ENCODE measurements at places on chromosomes 11 and 22. TPM values are rescaled to one million over a fixed set of nuclear protein-coding genes. Genes with fewer than 3 reads are reported as not detected.

GRCh38 chr11:131468565-131468964 is 98.2 kb downstream of the NTM start:
- no peaks in the 10 kb centered on the region for H3K36me3 ChIP-seq
- no peak overlapping the region for H3K4me3 ChIP-seq
- no peaks in the 10 kb centered on the region for H3K4me1 ChIP-seq
- no peak for DNase-seq
- no peak overlapping the region for H3K27ac ChIP-seq

GRCh38 chr11:125724125-125724524 is 22.0 kb upstream of the PATE1 start:
- H3K27ac ChIP-seq, result no peak overlapping the region
- H3K36me3 ChIP-seq, result no peaks in the 10 kb centered on the region
- H3K4me3 ChIP-seq, result no peak overlapping the region
- DNase-seq, result no peak
- peaks cover 17% of the 10 kb centered on the region for H3K27me3 ChIP-seq

The SLC5A12 gene
- not detected for total RNA-seq

GRCh38 chr22:17384612-17385330 is 15.5 kb downstream of the CECR2 start:
- no peaks in the 10 kb centered on the region for H3K36me3 ChIP-seq
- peaks cover 2% of the 10 kb centered on the region for H3K4me1 ChIP-seq
- no peak overlapping the region for H3K4me3 ChIP-seq
- H3K27me3 ChIP-seq, result peaks cover 4% of the 10 kb centered on the region
- no peak for DNase-seq
- no peak overlapping the region for H3K27ac ChIP-seq

The ACRV1 gene
- not detected for total RNA-seq

The CNTN5 gene
- total RNA-seq, result not detected

DNA sequence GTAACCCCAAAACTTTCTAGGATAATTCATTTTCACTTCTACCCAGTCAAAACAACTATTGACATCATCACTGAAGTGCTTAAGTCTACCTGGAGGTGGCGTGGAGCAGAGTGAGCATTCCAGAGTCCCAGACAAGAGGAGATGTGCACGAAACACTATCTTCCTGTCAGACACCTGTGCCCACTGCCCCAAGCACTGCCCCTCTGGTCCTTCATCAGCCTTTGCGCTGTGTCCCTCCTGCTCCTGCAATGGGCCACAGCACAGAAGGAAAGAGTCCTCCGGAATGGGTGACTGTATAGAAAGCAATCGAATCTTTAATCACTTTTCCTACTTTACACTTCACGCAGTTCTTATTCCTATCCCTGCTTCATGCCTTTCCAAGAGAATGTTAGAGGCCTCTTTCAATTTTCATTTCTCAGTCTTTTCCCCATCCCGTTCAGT is 512 bp upstream of the GRIA4 start:
- peaks cover 2% of the 10 kb centered on the region for H3K4me1 ChIP-seq
- no peak overlapping the region for H3K27ac ChIP-seq
- H3K4me3 ChIP-seq, result no peak overlapping the region
- H3K36me3 ChIP-seq, result no peaks in the 10 kb centered on the region

GRCh38 chr11:61193596-61193995 is 9.7 kb upstream of the PGA3 start:
- H3K27ac ChIP-seq, result no peak overlapping the region
- DNase-seq, result no peak
- no peaks in the 10 kb centered on the region for H3K36me3 ChIP-seq
- no peaks in the 10 kb centered on the region for H3K4me1 ChIP-seq
- H3K4me3 ChIP-seq, result no peak overlapping the region

- DNase-seq, result peak; percentile 79
- no peaks in the 10 kb centered on the region for H3K4me1 ChIP-seq
- no peaks in the 10 kb centered on the region for H3K27me3 ChIP-seq
- H3K4me3 ChIP-seq, result no peak overlapping the region
Measured at GRCh38 chr22:38298312-38299005, 18.8 kb downstream of the CSNK1E start.

DNA sequence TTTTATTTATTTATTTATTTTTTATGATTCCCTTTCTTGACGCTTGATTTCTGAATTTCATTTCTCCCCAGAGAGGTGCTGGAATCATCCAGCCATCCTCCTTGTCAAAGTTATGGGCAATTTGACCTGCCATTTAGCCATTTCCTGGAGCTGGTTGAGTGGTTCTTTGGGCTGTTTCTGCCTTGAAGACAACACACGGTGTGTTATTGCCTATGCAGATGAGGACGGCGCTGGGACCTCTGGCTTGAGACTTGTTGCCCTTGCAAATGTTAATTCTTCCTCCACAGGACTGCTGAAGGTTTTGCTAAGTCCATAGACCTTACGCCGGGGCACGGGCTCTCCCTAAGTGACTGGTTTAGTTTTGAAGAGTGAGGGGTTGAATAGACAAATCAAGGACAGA is 147.9 kb upstream of the PLET1 start:
- H3K27ac ChIP-seq, result no peak overlapping the region
- no peaks in the 10 kb centered on the region for H3K27me3 ChIP-seq
- H3K4me1 ChIP-seq, result peaks cover 5% of the 10 kb centered on the region
- no peak for DNase-seq
- no peaks in the 10 kb centered on the region for H3K36me3 ChIP-seq

The SCN3B gene
- total RNA-seq, result not detected

DNA sequence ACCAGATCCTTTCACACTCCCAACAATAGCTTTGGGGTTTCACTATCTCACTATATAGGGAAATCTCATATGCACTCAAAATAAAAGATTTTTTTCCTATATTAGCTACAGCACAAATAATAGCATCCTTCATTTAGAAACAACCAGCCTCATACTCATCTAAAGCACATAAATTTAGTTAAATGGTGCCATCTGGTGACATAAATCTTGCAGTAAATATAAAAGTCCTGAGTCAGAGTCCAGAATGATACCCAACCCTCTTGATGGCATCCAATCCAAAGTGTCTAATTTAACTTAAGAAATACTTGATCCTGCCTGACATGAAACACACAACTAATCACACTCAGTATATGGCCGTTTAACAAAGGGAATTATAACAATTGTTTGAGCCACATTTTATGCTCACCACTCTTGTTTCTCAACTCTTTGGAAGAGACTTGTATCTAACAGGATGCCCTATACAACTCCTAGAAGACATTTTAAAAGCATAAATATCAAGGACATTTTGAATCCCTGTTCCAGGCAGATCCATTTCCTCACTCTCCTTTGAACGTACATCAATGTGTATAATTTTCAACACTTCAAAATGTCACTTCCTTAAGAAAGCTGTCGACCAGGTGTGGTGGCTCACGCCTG is 36.2 kb downstream of the DLG2 start:
- no peaks in the 10 kb centered on the region for H3K4me1 ChIP-seq
- no peak for DNase-seq
- H3K27ac ChIP-seq, result no peak overlapping the region
- peaks cover 12% of the 10 kb centered on the region for H3K27me3 ChIP-seq
- H3K36me3 ChIP-seq, result no peaks in the 10 kb centered on the region

GRCh38 chr11:108392353-108392752 is 75.0 kb downstream of the C11orf65 start:
- no peaks in the 10 kb centered on the region for H3K36me3 ChIP-seq
- no peak for DNase-seq
- no peaks in the 10 kb centered on the region for H3K4me1 ChIP-seq
- H3K27ac ChIP-seq, result no peak overlapping the region
- H3K4me3 ChIP-seq, result no peak overlapping the region
- H3K27me3 ChIP-seq, result no peaks in the 10 kb centered on the region

The TPBGL gene
- total RNA-seq, result 0.19 TPM

GRCh38 chr11:8933931-8934330 is 1.2 kb upstream of the C11orf16 start:
- no peak for DNase-seq
- H3K4me1 ChIP-seq, result peaks cover 9% of the 10 kb centered on the region
- no peaks in the 10 kb centered on the region for H3K27me3 ChIP-seq
- no peaks in the 10 kb centered on the region for H3K36me3 ChIP-seq
- H3K4me3 ChIP-seq, result no peak overlapping the region
- H3K27ac ChIP-seq, result no peak overlapping the region

- peaks cover 19% of the 10 kb centered on the region for H3K4me1 ChIP-seq
- DNase-seq, result peak; percentile 68
- peaks cover 23% of the 10 kb centered on the region for H3K36me3 ChIP-seq
- H3K27me3 ChIP-seq, result peaks cover 2% of the 10 kb centered on the region
- peak overlapping the region; percentile 82 for H3K27ac ChIP-seq
- peak overlapping the region; percentile 43 for H3K4me3 ChIP-seq
Measured at GRCh38 chr22:45129703-45130524, 33.8 kb upstream of the NUP50 start.

- H3K27me3 ChIP-seq, result peaks cover 57% of the 10 kb centered on the region
- H3K36me3 ChIP-seq, result peaks cover 1% of the 10 kb centered on the region
- DNase-seq, result peak; percentile 67
- H3K27ac ChIP-seq, result no peak overlapping the region
- peaks cover 5% of the 10 kb centered on the region for H3K4me1 ChIP-seq
- H3K4me3 ChIP-seq, result no peak overlapping the region
Measured at GRCh38 chr11:35618497-35619115, 346 bp downstream of the FJX1 start.

DNA sequence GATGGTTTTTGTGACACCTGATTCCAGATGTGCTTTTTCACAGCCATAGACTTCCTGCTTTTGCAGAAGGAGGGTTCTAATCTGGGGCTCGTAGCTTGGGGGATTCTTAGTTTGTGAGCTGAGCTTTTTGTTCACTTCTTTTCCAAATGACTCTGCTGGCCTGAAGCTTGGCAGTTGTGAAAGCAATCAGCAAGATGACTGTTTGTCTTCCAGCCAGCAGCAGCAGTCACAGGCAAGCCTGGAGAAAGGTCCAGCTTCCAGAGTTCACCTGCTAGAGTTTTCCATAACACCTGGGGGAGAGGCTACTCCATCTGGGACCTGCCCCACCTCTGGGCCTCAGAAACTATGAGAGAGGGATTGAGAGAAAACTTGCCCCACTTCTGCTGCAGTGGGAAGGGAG is 4.1 kb downstream of the MARK2 start:
- no peaks in the 10 kb centered on the region for H3K27me3 ChIP-seq
- H3K36me3 ChIP-seq, result peaks cover 38% of the 10 kb centered on the region
- peak overlapping the region; percentile 39 for H3K27ac ChIP-seq
- peaks cover 62% of the 10 kb centered on the region for H3K4me1 ChIP-seq
- H3K4me3 ChIP-seq, result no peak overlapping the region

The CHRNA10 gene
- total RNA-seq, result 2.7 TPM

DNA sequence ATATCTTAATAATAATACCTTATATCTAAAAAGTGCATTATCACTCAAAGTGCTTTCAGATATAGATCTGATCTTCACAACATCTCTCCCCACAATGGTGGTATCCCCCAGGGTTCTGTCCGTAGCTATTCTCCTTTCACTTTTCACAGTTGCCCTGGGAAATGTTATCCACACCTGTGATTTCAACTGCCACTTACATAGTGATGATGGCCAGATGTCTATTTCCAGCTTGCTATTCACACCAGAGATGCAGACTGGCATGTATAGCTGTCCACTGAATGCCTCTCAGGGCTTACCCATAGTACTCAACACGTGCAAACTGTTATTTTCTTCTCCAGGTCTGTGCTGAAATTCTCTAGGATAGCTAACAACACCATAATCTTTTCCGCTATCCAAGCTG is 724.7 kb downstream of the DLG2 start:
- H3K27me3 ChIP-seq, result no peaks in the 10 kb centered on the region
- H3K27ac ChIP-seq, result no peak overlapping the region
- no peaks in the 10 kb centered on the region for H3K4me1 ChIP-seq
- H3K4me3 ChIP-seq, result no peak overlapping the region
- no peak for DNase-seq

DNA sequence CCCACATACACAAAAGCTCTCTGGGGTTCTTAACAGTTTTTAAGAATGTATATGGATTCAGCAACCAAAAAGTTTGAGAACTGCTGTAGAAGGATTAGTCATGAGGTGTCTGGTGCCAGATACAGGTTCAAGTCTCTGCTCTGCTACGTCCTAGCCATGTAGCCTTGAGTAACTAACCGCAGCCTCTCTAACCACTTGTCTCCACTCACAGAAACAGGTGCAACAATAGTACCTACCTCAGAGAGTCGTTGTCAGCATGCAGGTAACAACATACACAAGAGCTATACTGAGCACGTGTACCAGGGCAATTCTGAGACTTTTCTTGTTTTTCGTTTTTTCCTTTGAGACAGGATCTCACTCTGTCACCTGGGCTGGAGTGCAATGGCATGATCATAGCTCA is 26.9 kb downstream of the CBX7 start:
- no peak overlapping the region for H3K27ac ChIP-seq
- no peak overlapping the region for H3K4me3 ChIP-seq
- no peaks in the 10 kb centered on the region for H3K27me3 ChIP-seq
- no peaks in the 10 kb centered on the region for H3K36me3 ChIP-seq

DNA sequence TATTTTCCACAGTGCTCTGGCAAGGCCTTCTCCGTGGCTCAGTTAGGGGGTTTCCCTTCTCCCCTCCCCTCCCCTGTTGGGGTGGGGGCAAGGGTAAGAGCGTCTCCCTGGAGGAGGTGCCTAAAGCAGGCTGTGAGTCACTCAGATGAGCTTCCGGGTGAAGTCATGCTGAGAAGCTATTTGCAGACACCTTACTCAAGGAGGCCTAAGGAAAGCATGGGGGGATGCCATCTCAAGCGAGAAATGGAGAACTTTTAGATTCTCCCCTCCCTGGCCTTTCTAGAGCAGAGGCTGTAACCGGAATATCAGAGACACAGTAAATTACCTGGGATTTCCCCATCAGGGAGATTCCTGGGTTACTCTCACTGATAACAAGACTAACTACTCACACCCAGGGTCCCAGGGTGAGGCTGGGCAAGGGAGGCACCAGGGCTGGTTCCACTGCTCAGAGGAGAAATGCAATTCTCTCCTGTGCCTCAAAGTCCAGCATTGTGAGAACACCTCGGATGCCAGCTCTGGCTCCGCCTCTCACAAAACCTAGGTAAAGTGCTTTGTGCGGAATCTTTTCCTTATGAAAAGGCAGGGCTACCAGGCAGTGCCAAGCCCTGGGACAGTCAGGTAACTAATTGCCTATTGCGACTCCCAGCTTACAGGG is 123.6 kb downstream of the ABTB2 start:
- H3K4me3 ChIP-seq, result peak overlapping the region; percentile 30
- peaks cover 1% of the 10 kb centered on the region for H3K27me3 ChIP-seq
- peak; percentile 94 for DNase-seq
- peak overlapping the region; percentile 73 for H3K27ac ChIP-seq
- peaks cover 60% of the 10 kb centered on the region for H3K4me1 ChIP-seq

The SNX32 gene
- 1.2 TPM for total RNA-seq

- DNase-seq, result no peak
- no peaks in the 10 kb centered on the region for H3K27me3 ChIP-seq
- no peak overlapping the region for H3K27ac ChIP-seq
- H3K4me1 ChIP-seq, result no peaks in the 10 kb centered on the region
- no peaks in the 10 kb centered on the region for H3K36me3 ChIP-seq
Measured at GRCh38 chr11:109914038-109914437, 179.2 kb upstream of the ZC3H12C start.

- H3K27ac ChIP-seq, result no peak overlapping the region
- DNase-seq, result no peak
- no peaks in the 10 kb centered on the region for H3K27me3 ChIP-seq
- H3K4me1 ChIP-seq, result no peaks in the 10 kb centered on the region
Measured at GRCh38 chr22:47995718-47996117, 1233.3 kb downstream of the TBC1D22A start.

The MRGPRX3 gene
- not detected for total RNA-seq
